Stimulated activated CD8-positive, alpha-beta memory T cell treated with anti-CD3 and anti-CD28 coated beads, Interleukin-4, amount 100 ng/mL, for 1 hour (primary cell): ENCODE measurements at places on chromosomes 12 and 14.

DNA sequence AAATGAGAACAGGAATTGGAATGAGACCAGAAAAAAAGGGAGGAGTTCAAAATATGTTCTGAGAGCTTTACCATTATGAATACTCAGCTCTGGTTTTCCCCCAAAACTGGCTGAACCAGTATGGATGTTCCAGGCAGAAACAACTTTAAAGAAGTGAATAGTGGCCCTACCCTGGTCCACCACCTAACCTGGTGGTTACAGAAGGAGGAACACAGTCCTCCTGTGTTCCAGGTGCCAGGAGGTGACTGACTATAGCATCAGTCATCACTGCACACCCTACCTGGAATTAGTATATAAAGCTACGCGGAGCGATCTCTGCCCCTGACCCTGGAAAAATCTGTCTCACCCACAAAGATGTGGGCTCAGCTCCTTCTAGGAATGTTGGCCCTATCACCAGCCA is at the start of gene A2ML1:
Gene A2ML1, plus strand, starts transcription at position 324 of the 400 bp plus-strand sequence. Its CDS starts 31 bp downstream, at position 355.
- DNase-seq: no peak

DNA sequence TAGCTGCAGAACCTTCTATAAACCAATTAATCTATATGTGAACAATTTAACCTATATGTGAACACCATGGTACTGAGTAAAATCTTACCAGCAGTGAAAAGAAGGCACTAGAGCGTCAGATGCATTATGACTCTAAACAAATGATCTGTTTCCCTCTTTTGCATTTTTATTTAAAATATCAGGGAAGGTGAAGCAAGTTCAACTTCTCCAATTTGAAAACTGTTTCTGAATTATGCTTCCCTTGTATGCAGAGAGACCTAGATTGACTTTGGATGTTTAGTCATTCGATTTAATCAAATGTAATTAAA is 80.9 kb downstream of the DAD1 start:
- DNase-seq: no peak

DNA sequence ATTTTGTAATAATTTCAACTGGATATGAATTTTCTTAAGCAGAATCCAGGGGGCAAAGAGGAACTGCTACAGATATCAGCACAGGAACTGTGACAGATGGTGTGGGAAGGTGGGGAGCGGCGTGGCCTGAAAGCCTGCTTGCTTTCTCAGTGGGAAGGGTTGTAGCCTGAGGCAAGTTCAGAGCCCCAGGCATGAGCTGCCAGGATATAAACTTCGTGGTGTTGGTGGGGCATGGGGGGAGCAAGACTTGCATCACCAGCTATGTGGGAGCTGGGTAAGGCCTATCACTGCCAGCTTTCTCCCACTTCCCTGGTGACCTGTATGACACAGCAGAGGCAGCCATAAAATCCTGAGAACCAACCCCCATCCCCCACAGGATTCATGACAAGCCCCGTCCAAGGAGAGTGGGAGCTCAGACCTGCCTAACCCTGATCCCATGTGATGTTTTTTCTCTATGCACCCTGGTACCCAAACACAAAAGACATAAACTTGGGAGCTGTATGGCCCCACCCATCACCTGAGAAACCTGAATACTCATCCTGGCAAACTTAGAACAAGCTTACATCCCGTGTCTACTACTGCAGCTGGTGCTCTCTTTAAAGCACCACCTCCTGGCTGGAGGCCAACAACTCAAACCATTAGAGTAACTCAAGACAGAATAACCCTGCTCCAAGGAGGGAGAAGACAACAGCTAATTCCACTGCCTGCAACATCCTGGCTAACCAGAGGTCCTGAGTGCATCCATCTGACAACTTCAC is 16.5 kb downstream of the CLEC1A start:
- no peak for DNase-seq

GRCh38 chr14:49362916-49363315 is 223.3 kb downstream of the RPS29 start:
- DNase-seq: no peak
